ENCODE measurements at places on chromosomes 3 and 15.

DNA sequence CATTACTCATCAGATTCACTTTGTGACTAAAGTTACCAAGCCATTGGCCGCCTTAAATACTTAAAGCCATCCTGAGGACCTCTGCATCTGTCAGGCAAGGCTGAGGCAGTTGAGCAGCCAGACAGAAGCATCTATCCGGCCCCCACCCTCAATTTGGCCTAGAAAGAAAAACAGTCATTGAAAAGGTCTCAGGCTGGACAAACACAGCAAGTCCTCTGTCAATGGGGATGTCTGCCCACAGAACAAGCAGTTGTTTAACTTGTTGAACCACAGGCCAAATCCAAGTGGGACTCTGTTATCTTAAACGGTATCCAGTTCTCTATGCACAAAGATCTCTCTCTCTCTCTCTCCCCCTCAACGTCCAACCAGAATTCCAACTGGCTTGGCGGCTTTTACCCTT lies 2.8 kb downstream of the ZIC4 start:
- DNase-seq: no peak

DNA sequence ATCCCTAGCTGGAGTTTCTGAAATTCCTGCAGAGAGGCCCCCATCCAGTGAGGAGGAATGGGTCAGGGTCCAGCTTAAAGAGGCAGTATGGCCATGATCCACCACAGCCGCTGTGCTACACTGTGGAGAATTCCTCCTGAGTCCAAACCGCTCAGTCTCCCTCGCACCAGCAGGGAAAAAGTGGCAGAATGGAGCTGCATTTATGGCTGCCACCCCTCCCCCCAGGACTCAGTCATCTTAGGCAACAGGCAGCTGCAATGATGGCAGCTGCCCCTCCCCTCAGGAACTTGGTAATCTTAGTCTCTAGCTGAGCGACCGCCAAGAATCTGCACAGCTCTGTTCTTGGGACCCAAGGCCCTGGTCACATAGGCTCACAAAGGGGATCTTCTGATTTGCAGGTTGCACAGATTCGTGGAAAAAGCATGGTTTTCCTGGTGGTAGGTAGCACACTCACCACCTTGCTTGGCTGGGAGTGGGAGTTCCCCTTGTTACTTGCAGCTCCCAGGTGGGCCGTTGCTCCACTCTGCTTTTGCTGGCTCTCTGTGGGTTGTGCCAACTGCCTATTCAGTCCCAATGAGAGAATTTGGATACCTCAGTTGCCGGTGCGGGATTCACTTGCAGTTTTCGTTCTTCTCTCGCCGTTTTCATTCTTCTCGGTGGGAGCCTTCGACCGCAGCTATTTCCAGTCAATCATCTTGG lies 204.1 kb downstream of the STXBP5L start:
- DNase-seq: no peak

DNA sequence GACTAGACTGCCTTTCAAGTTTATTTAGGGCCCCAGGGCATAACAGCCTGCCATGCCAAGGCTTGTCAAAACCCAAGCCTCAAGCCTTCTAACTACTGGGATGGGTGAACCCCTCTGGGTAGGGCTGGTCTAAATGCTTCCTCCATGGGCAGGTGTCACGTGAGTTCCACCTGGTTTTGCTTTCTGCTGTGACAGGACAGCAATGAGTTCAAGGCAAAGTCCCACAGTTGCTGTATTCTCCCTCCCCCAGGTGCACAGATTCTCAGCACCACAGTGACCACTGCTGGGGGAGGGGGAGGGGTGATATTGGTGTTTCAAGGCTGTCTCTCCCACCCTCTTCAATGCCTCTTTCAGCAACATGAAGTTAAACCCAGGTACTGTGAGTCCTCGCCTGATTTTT lies 46.9 kb upstream of the UBE2Q2 start:
- DNase-seq: no peak

DNA sequence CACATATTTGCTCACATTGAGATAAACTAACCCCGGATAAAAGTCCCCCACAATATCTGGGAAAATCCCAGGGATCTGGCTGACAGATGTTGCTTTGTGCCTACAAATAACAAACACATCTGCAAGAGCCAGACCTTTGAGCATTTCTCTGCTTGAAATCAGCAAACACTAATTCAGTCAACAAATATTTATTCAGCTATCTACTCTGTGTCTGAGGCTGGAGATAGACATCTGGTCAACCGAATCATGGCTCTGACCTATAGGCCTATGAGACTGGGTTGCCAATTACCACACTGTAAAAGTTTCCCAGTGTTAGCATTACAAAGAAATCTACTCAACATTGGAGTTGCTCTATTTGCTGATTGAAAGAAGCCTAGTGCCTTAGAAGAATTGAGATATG lies 201.1 kb upstream of the CADPS start:
- peak; percentile 13 for DNase-seq

- DNase-seq: no peak
Observed at GRCh38 chr3:2623436-2623835, 486.7 kb downstream of the IL5RA start.

DNA sequence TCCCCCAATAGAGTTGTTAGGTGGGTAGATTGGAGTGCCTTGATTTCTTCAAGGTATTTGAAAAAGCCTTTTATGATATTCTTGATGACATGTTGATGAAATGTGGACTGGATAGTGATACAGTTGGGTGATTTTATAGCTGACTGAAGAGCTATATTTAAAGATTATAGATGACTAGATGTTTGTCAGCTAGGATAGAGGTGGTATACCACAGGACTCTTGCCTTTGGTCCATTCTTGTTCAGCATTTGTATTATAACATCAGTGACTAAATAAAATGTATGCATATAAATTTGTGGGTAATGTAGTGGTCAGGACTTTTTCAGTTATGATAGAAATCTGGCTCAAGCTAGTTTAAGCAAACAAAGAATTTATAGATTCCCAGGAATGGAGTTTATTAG lies 143.9 kb downstream of the ZNF609 start:
- no peak for DNase-seq

DNA sequence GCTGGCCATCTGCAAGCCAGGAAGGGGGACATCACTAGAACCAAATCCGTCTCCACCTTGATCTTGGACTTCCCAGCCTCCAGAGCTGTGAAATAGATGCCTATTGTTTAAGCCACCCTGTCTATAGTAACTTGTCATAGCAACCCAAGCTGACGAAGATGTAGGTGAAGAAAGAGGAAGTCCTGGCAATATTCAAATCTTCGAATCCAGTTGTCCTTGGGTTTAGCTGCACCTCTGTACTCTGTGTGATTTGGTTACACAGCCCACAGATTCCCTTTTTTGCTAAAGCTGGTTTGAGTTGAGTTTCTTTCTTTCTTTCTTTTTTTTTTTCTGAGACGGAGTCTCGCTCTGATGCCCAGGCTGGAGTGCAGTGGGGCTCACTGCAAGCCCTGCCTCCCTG lies 68.0 kb upstream of the XCR1 start:
- no peak for DNase-seq

GRCh38 chr3:174325171-174325570 lies 534.0 kb upstream of the NAALADL2 start:
- DNase-seq: no peak

DNA sequence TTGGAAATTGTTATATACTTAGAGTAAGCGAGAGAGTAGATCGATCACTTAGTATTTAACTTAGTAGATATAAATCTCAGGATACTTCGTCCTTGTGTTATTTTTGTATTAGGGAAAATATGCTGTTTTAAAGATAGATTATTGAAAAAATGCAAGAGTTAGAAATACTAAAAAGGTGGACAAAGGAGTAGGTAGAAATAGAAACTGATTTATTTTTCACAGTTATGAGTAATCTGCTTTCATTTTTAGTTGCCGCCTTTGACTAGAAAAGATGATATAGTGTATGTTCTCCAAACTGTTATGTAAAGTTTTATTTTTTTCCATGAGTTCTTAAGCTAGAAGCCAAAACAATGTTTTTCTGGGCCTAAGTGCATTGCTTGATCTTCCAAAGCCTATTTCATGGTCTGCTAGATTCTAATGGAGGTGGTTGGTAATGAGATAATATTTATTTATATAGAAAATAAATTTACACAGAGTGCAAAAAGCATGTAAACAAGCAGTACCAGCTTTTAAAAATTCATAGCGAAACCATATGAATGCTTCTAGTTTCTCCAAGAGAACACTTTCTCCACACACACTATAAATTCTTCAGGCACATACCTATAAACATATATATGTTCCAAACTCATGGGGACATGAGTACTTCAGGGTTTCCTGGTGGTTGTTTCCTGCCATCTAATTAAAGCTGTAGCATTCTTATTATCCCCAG lies 61.1 kb downstream of the DIPK2A start:
- no peak for DNase-seq

DNA sequence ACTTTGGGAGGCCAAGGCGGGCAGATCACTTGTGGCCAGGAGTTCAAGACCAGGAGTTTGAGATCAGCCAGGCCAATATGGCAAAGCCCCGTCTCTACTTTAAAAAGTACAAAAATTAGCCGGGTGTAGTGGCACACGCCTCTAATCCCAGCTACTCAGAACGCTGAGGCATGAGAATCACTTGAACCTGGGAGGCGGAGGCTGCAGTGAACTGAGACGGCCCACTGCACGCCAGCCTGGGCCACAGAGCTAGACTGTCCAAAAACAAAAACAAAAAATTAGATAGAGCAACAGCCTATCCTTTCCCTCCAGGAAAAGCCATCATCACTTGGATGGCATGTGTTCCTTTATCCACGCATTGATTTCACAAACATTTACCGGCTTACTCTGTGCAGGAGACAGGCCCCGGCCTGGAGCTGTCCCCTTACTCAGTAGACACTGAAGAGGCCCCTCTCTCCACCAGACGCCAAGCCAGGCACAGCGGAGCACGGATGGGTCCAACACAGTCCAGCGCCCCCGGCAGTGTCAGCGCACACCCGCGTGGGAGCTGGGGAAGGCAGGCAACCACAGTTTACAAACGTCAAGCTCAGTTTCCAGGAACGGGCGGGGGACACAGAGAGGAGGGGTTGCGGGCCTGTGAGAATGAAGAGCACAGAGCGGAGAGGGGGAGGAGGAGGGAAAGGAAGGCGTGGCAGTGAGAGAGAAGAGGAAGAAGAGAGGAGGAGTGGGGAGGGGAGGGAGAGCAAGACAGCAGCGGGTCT lies 3.1 kb downstream of the GP5 start:
- DNase-seq: no peak
